ENCODE measurements at places on chromosomes 7 and 10.

DNA sequence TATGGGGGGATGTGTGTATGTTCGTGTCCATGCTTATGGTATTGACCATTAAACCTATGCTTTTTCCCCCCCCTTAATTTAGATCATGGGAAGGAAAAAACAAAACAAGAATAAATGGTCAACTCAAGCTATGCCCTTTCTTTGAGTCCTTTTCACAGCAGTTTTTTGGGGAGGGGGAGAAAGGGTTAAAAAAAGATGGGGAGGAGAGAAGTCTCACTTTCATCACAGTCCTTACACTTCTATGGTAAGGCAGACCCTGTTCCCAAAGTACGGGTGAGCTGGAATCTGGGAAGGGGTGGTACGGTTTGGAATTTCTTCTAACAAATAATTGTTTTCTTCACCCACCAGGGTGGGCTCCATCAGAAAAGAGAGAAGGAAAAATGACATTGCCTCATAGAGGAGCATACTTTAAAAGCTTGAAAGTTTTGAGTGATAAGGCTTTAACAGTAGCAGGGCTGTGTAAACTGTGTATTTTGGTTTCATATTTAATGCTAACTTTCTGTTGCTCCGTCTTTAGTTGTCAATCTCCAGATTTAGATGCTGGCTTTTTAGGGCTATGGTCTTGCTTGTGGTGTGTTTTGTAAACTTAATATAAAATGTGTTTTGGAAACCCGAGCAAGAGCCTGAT lies 180.1 kb downstream of the TCF7L2 start:
- no peak for DNase-seq

DNA sequence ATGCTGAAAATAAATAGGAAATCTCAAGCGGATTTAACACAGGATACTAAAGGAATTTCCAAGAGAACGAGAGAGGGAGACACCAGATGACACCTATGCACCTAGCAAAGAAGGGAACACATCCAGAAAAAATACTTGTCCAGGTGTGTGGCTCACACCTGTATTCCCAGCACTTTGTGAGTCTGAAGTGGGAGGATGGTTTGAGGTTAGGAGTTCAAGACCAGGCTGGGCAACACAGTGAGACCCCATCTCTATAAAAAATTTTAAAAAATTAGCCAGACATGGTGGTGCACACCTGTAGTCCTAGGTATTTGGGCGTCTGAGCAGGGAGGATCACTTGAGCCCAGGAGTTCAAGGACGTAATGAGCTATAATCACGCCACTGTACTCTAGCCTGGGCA lies 11.2 kb upstream of the CAPZA2 start:
- DNase-seq, result no peak

- no peak for DNase-seq
These were observed 9.2 kb upstream of the ATXN7L1 start for GRCh38 chr7:105885387-105886111.

DNA sequence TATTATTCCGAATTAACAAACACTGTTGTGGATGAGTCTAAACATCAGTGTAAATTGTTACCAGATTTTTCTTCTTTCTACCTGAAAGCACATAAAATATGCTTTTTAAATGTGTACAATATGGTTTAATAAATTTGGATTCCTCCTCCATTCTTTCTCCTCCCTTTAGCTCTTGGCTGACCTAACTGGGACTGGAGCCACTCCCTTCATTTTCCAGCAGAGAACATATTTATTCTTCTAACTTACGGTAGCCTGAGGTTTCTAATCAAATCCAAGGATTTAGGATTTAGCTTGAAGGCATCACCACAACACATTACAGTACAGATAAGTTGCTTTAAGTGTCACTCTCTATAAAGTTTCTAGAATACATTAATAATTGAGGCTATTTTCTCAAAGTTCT lies 88.2 kb upstream of the SEMA3C start:
- no peak for DNase-seq

DNA sequence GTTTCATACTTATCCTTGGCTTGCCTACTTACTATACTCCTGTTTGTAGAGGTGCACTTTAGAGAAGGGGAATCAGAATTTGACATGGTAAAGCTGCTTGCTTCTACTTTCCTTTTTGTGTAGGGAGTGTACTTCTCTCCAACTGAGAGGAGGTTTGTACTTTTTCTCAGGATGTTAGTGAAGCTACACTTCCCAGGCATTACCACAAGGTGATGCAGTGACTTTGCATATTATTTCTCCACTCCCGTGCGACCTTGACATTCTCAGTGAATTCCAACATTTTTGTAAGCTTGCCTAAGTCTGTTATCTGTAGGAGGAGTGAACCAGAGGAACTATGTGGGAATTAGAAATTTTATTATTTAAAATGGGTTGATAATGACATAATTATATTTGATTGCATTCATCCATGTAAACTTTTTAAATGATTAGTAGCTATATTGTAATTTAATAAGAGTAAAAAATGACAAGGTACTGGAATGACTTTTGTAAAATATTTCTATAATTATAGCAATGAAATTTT lies 5.2 kb downstream of the TAX1BP1 start:
- DNase-seq, result peak; percentile 54

DNA sequence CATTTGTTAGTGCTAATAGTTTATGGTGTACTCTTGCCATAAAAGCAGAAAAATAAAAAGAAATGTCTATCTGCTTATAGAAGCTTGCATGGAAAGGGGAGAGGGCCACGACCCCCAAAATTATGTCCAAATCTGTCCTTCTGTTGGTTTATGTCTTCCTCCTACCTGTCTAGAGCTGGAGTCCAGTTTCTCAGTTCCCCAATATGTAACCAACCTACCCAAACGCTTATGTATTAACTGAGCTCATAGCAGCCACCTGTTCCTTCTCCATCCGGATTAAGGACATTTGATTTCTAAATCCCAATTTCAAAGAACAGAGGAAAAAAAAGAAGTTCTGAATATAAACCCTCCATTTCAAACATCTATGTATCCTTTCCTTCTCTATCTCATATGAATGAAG lies 30.3 kb upstream of the TPK1 start:
- no peak for DNase-seq

DNA sequence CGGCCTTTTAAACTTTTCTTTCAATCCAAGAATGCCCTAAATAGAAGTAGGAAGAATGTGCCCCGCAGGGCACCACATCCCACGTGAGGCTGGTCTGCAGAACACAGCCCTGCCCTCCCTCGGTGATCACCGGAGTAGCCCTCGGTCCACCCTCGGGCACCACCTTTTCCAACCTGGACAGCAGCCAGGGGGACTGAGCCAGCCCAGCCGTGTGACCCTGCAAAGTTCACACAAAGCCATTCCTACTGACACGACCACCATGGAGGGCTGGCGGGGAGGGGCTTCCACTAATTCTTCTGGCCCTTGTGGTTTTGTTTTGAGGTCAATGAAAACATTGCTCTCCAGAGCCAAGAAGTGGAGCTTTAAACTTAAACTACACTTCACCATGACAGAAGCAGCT lies 132.2 kb downstream of the TCERG1L start:
- no peak for DNase-seq

DNA sequence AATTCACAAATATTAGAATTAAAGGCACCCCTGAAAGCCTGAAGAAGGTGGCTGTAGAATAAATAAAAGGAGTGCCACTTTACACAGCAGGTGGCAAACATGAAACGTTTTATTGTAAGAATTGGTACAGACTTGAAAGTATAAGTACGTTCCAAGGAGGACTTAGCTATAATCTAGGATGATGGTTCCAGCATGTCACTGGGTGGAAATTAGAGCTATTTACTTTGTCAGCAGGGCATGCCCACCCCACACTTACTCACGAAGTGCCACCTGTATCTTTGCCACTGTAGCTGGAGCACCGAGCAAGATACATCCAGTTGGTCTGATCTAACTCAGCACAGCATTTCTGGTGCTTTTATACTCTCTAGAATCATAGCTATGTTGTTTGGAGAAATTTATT lies 97.8 kb downstream of the GRM8 start:
- no peak for DNase-seq

DNA sequence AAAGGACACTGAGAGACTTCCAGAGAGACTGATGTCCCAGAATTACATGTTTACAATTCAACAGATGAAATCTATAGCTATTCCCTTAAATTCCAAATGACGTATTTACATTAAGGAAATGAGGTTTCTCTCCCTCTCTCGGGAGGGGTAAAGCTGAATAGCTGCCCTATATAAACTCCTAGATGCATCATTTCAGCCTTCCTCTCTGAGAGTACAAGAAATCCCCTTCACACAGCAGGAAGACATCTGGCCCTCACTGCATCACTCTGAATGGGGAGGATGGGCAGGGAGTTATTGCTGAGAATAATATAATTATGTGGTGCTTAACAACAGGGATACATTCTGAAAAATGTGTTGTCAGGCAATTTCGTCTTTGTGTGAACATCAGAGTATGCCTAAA lies 11.0 kb downstream of the POT1 start:
- no peak for DNase-seq

DNA sequence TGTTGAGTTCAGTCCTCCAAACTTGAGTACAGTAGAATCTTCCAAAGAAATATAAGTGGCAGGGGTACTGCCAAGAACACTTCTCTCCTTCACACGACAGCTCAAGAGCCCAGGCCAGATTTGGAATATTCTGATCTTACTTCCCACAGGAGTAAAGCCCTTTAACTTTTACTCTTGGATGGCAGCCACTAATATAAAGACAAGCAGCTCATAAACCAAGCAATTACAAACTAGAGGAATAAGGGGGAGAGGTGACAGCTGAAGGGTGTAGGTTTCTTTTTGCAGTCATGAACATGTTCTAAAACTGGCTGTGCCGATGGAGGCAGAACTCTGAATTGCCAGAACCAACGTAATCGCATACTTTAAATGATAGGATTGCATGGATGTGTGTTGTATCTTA lies 74.8 kb downstream of the SVIL start:
- DNase-seq, result no peak

- peak; percentile 15 for DNase-seq
These were observed 326.9 kb downstream of the PLXNA4 start for GRCh38 chr7:132249256-132249971.

DNA sequence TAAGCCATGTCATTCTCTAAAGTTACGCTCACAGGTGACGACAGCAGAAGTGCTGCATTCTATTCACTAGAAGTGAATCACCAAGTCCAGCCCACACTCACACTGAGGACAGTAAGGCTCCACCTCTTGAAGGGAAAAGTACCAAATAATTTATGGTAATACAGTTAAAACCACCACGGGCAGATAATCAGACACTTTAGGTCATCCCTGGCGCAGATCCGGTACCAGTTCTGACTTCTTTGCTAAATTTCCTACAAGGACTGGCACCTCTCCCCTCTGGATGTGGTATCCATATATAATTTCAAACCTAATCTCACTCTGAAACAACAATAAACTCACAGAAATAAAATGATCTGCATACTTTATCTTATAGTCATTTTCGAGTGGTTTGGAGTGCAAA lies 954.7 kb upstream of the GHITM start:
- no peak for DNase-seq

DNA sequence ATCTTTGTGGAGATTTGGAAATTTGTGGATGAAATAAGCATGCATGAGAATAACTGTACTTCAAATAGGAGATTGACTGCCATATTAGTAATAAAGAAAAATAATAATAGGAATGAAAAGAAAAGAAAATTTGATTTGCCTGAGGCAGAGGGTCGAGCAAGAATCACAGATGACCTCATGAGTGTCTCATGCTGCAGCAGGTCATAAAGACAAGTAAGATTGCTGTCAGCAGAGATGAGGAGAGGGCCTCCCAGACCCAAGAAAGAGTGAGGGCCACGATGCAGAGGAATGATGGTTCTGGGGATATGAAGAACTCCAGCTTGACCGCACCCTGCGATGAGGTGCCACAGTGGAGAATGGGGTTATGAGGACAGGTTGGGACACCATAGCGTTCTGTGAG lies 39.2 kb downstream of the TOMM7 start:
- no peak for DNase-seq

GRCh38 chr10:79275431-79275851 lies 71.8 kb upstream of the PPIF start:
- DNase-seq, result no peak

DNA sequence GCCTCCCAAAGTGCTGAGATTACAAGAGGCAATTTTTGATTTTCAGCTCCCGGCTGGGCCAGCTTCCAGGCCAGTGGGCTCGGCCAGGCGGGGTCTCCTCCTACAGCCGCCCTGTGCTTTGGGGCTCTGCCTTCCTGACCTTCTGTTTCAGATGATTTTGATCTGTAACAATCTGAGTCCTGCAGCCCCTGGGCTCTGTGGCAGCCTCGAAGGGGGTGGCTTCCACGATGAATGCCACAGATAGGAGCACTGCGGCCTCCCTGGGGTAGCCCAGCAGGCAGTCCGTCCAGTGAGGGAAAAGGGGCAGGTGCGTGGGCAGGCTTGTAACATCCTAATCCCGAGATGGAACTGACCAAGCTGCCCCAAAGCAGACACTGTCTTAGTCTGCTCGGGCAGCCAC lies 177.5 kb downstream of the DNAJB6 start:
- DNase-seq, result no peak

DNA sequence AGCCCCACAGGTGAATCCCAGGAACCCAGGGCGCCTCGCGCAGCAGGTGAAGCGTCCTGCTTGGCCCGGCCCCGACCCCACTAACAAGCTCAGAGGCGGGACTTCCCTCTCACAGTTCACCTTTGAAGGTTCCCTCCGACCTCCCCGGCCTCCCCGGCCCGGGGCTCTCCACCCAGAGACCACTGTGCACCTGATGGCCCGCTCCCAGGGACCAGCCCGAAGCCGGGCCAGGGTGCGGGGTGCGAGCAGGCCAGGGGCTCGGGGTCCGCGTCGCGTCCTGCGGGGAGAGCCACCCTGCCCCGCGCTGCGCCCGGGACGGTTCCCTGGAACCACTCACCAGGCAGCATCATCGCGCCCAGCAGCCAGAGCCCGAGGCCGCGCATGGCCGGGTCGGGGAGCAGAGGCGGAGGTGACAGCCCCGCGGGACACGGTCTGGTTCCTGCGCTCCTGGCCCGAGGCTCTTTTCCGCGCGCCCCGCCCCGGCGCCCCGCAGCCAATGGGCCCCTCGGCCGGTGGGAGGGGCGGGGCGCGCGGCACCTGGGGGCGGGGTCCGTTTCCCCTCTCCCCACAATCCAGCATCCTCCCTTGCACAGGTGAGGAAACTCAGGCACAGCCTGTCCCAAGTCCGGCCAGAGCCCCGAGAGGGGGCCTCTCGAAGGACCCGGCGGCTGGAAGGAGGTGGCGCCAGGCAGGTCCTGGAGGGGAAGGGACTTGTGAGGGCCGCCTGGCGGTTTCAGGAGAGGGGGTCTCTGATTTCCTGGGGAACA lies at the start of gene ADAM8:
ADAM8 (minus strand) TSS at position 434 of the 767 bp plus-strand sequence; CDS start at position 383, 51 bp downstream.
- peak; percentile 51 for DNase-seq

- DNase-seq, result no peak
These were observed 1.6 kb upstream of the CRHR2 start for GRCh38 chr7:30683816-30684215.

- no peak for DNase-seq
These were observed 31.9 kb upstream of the CBLL1 start for GRCh38 chr7:107712025-107712424.

- DNase-seq, result no peak
These were observed 13.9 kb downstream of the TSPAN14 start for GRCh38 chr10:80468002-80468401.
